Body of pancreas (tissue), 4 donors: ENCODE measurements at places on chromosomes 6 and 20. TPM values are rescaled to one million over a fixed set of nuclear protein-coding genes. Genes with fewer than 3 reads are reported as not detected.
A peak's percentile ranks its signal among the peaks of the same experiment; 100 is the strongest.

DNA sequence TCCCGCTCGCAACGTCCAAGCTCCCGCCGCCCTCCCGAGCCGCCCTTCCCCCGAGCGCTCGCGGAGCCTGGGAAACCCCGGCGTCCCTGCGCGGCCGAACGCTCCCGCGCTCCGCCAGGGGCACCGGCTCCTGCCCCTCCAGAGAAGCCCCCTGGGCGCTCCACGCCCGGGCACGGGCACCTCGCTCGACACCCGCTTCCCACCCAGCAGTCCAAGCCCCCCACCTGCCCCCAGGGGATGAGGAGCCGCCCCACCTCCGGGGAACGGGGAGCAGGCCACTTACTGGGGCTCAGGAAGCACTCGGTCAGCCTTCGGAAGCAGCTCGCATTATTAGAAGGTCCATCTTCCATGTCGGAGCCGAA lies 1.4 kb downstream of the PDE10A start:
- H3K27ac ChIP-seq, result no peak overlapping the region
- no peaks in the 10 kb centered on the region for H3K36me3 ChIP-seq
- no peak overlapping the region for H3K4me3 ChIP-seq
- DNase-seq, result no peak
- H3K4me1 ChIP-seq, result peaks cover 36% of the 10 kb centered on the region
- no peaks in the 10 kb centered on the region for H3K27me3 ChIP-seq

DNA sequence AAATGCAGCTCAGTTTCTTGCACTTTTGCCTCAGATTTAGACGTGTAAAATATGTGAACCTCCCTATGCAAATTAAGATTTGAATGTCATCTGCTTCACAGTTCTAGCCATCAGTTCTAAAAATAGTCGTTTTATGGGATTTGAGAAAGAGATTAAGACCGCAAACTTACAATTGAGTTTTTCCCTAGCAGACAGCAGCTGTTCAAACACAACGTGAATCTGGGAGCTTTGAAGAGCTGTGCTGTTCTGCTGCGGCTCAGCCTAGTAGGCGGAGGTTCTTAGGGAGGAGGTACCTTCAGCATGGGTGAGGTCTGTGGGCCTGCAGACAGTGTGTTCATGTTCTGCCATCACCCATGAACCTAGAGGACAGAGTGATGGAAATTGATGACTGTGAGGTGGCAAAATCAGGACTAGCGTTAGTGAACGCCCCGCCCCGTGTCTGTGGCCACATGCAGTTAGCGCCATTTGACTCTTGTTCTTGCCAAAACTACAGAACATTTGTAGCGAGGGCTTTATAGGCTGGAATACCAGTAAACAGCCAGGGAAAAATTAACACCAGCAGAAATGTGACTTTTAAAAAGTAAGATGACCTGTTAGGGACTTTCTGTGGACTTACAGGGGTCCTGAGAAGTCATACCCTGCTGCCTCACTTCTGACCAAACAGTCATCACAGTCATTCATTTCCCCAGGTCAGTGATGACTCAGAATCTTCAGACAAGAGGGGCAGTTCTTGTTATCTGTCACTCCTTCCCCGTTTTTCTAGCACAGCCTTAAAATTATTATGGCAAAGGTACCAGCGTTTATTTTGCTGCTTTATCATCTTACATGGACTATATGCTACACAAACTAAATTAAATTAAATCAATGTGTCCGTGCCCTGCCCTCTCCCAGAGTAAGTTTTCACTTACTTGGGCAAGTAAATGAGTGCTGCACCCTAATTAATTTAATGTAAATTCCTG lies 84.3 kb upstream of the TMEM181 start:
- peak overlapping the region; percentile 58 for H3K27ac ChIP-seq
- peak; percentile 66 for DNase-seq
- H3K27me3 ChIP-seq, result no peaks in the 10 kb centered on the region
- peaks cover 16% of the 10 kb centered on the region for H3K4me1 ChIP-seq
- H3K36me3 ChIP-seq, result no peaks in the 10 kb centered on the region

DNA sequence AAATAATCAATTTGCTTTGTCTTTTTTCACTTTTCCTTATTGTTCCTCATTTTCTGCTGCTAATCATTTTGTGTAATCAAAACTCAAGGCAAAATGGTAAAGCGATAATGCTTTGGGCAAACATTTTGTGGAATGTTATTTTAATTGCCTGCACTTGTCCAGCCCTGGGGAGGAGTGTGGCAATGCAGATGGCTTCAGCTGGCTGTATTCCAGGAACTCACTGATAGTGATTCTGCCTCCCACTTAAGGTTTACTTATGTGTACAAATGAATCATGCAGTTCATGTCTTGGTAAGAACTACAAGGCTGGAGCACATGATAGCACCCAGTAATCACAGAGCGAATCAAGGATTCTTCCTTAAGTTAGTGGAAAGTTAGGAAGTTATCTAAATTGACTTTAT lies 107.8 kb downstream of the COL19A1 start:
- DNase-seq, result no peak
- H3K4me1 ChIP-seq, result no peaks in the 10 kb centered on the region
- no peaks in the 10 kb centered on the region for H3K36me3 ChIP-seq
- no peak overlapping the region for H3K27ac ChIP-seq
- no peak overlapping the region for H3K4me3 ChIP-seq

GRCh38 chr20:60837173-60837770 lies 414.8 kb upstream of the CDH4 start:
- no peaks in the 10 kb centered on the region for H3K36me3 ChIP-seq
- no peak overlapping the region for H3K4me3 ChIP-seq
- no peak overlapping the region for H3K27ac ChIP-seq
- H3K27me3 ChIP-seq, result no peaks in the 10 kb centered on the region
- H3K4me1 ChIP-seq, result no peaks in the 10 kb centered on the region
- no peak for DNase-seq

- no peak for DNase-seq
- no peak overlapping the region for H3K4me3 ChIP-seq
- no peaks in the 10 kb centered on the region for H3K27me3 ChIP-seq
- no peak overlapping the region for H3K27ac ChIP-seq
- no peaks in the 10 kb centered on the region for H3K36me3 ChIP-seq
Measured at GRCh38 chr6:31683591-31683990, 2.7 kb upstream of the LY6G5C start.

DNA sequence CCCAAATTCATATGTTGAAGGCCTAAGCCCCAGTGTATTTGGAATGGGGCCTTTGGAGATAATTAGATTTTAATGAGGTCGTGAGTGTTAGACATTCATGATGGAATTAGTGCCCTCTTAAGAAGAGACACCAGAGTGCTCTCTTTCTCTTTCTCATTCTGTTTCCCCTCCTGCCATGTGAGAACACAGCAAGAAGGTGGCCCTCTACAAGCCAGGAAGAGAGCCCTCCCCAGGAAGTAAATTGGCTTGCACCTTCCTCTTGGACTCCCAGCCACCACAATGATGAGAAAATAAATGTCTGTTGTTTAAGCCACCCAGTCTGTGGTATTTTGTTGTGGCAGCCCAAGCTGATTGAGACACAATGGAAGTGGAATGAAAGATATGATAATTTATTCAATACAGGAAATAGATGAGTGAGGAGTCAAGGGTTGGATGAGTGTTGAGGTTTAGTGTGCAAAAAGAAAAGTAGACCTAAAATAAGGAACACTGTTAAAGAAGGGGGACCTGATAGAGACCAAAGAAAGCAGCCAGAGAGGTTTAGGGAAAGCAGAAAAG lies 25.9 kb upstream of the ATXN1 start:
- DNase-seq, result no peak
- H3K4me1 ChIP-seq, result no peaks in the 10 kb centered on the region
- H3K27me3 ChIP-seq, result no peaks in the 10 kb centered on the region
- no peak overlapping the region for H3K27ac ChIP-seq
- H3K4me3 ChIP-seq, result no peak overlapping the region

- no peak overlapping the region for H3K27ac ChIP-seq
- H3K4me1 ChIP-seq, result no peaks in the 10 kb centered on the region
- H3K36me3 ChIP-seq, result no peaks in the 10 kb centered on the region
Measured at GRCh38 chr6:94498099-94498498, 1078.7 kb upstream of the EPHA7 start.

DNA sequence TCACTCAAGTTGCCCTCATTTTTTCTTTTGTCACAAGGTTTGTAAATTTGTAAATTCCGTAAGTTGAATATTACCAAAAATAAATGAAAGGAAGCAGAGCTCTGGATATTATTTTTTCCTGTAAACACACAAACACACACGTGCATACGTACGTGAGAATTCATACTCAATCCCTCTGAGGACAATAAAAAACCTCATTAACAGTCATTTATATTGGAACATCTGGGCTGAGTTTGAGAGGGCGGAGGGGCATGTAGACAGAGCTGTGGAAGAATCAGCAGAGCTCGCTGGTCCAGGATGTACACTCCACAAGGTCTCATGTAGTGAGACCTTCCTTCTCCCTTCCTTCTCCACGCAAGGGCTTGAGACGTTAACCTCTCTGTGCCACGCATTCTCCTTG lies 24.2 kb upstream of the DOK5 start:
- H3K4me3 ChIP-seq, result no peak overlapping the region
- H3K27me3 ChIP-seq, result no peaks in the 10 kb centered on the region
- DNase-seq, result no peak
- H3K4me1 ChIP-seq, result no peaks in the 10 kb centered on the region
- no peak overlapping the region for H3K27ac ChIP-seq
- no peaks in the 10 kb centered on the region for H3K36me3 ChIP-seq

DNA sequence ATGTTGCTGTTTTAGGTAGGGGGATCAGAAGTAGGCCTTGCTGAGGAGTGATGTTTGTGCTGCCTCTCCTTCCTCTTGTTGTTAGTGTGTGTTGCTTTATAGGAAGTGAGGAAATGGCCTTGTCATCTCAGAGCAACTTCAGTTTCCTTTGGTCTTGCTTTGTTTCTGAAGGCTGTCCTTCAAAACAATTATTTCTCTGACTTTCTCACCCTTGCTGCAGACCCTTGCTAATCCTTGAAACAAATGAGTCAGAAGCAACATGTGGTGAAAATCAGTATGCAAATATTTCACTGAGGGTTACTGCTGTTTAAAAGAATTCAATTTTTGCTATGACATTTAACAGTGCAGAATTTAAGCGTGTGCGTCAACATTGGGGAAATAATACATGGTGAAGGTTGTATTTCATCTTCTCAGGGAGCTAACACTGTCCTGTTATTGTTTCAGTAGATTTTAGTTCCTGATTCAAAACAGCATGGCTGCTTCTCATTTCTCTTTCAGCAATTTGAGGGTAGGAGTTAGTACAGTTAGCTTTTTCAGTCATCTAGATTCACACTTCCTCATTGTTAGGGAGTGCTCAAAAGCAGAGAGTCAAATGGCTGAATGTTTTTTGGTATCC lies 13.8 kb downstream of the RNF144B start:
- DNase-seq, result no peak
- no peaks in the 10 kb centered on the region for H3K27me3 ChIP-seq
- H3K4me3 ChIP-seq, result no peak overlapping the region
- H3K36me3 ChIP-seq, result no peaks in the 10 kb centered on the region

- H3K27ac ChIP-seq, result peak overlapping the region; percentile 99
- DNase-seq, result peak; percentile 83
- H3K4me1 ChIP-seq, result peaks cover 66% of the 10 kb centered on the region
- H3K36me3 ChIP-seq, result no peaks in the 10 kb centered on the region
- no peak overlapping the region for H3K4me3 ChIP-seq
- no peaks in the 10 kb centered on the region for H3K27me3 ChIP-seq
Measured at GRCh38 chr20:47360297-47361056, 4.0 kb upstream of the ZMYND8 start.

- peaks cover 10% of the 10 kb centered on the region for H3K27me3 ChIP-seq
- peaks cover 27% of the 10 kb centered on the region for H3K4me1 ChIP-seq
- no peak overlapping the region for H3K27ac ChIP-seq
- no peaks in the 10 kb centered on the region for H3K36me3 ChIP-seq
- DNase-seq, result no peak
Measured at GRCh38 chr20:3235666-3236324, 3.2 kb downstream of the SLC4A11 start.

- H3K4me3 ChIP-seq, result peak within 1 kb of the TSS; percentile 26
- peaks cover 27% of the 10 kb centered on the region for H3K4me1 ChIP-seq
- H3K27ac ChIP-seq, result no peak within 1 kb of the TSS
- H3K27me3 ChIP-seq, result no peaks in the 10 kb centered on the region
- DNase-seq, result peak; percentile 93
Measured at GRCh38 chr6:149922642-149923326, at the start of gene RAET1G. Gene RAET1G (minus strand): TSS chr6:149923121. CDS start chr6:149923010, 111 bp downstream.

GRCh38 chr6:63368347-63368746 lies 48.6 kb upstream of the LGSN start:
- H3K27me3 ChIP-seq, result no peaks in the 10 kb centered on the region
- no peak overlapping the region for H3K27ac ChIP-seq
- DNase-seq, result no peak

GRCh38 chr6:40125680-40126394 lies 191.6 kb upstream of the MOCS1 start:
- H3K4me1 ChIP-seq, result no peaks in the 10 kb centered on the region
- no peak overlapping the region for H3K4me3 ChIP-seq
- no peak overlapping the region for H3K27ac ChIP-seq
- no peak for DNase-seq
- no peaks in the 10 kb centered on the region for H3K27me3 ChIP-seq

GRCh38 chr6:21556511-21556910 lies 37.0 kb upstream of the SOX4 start:
- peaks cover 24% of the 10 kb centered on the region for H3K4me1 ChIP-seq
- no peak for DNase-seq
- no peaks in the 10 kb centered on the region for H3K36me3 ChIP-seq
- peak overlapping the region; percentile 58 for H3K27ac ChIP-seq
- H3K27me3 ChIP-seq, result no peaks in the 10 kb centered on the region

RWDD2A gene
- 5.4 TPM for total RNA-seq

AVP gene
- not detected for total RNA-seq

PGBD1 gene
- 2.3 TPM for total RNA-seq
